DMS53 (cell line): ENCODE measurements at places on chromosomes 11 and 22.

DNA sequence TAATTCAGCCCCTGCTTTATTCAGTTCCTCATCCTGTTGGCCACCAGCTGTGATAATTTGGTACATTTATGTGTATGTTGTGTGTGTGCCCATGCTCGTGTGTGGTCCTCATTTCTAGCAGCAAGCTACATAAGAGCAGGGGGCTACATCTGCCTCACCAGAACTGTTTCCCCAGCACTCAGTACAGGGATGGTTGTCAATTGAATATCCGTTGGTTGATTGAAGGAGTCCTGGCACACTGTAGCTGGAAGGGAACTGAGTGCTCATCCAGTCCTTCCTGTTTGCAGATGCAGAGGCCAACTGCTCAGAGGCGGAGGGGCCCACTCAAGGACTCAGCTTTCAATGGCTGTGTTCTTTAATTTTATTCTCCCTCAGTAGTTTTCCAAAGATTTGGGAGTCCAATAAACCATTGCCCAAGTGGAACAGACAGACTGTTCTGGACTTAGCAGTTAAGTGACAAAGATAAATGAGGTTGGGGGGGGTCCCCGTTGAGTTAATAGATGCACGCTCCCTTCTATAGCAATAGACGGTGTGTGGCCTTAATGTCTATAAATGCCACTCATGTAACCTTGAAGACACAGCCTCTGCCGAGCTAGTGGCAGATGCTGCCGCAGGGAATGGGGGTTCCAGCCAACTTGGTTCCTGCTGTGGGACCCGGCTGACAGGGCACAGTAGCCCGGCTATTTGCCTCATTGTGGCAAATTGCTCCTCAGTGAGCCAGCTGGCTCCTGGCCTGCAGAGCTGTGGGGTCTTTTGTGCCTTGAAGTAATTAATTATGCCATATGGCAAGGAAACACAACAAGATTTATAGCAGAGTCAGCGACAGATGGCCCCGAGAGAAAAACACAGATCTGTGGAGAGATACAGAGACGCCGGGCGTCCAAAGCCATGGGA, 71.4 kb upstream of the GRK3 start:
- DNase-seq, result no peak

DNA sequence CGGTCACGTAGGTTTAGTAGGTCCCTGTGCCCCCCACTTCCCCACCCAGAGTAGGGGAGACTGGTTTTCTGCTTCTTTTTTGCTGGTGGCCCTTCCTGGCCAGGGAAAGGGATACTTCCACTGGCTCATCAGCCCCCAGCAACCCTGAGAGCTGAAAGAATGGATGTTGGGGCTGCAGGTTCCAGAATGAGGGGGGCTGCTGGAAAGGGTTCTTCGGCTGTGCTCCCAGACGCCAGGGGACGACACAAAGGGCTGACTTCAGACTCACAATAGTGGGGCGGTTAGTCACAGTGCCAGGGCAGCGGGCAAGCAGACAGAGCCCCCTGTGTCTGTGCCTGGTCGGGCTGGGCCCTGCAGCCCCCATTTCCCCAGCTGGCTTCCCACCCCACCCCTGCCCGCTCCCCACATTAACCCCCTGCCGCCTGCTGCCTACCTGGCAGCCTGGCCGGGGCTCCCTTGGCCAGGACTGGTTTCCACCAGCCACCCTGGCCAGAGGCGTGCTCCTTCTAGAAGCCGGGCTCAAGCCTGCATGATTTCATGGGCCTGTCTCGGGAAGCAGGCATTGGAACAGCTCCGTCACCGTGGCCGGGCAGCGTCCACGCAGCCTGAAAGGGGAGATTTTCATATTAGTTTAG, 79.1 kb upstream of the WNT7B start:
- no peak for DNase-seq

GRCh38 chr22:34038801-34039555, 118.7 kb upstream of the LARGE1 start:
- DNase-seq, result no peak

- DNase-seq, result no peak
Observed at GRCh38 chr11:45185228-45185729, 38.8 kb downstream of the PRDM11 start.

DNA sequence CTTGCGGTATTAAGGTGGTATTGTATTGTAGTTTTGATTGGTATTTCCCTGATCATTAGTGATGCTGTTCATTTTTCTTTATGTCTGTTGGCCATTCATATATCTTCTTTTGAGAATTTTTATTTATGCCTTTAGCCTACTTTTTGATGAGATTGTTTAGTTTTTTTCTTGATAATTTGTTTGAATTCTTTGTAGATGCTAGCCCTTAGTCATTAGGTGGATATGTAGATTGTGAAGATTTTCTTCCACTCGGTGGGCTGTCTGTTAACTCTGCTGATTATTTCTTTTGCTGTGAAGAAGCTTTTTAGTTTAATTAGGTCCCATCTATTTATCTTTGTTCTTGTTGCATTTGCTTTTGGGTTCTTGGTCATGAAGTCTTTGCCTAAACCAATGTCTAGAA, 115.4 kb downstream of the VPREB1 start:
- DNase-seq, result no peak

GRCh38 chr11:40732132-40732531, 727.3 kb downstream of the LRRC4C start:
- no peak for DNase-seq

- DNase-seq, result peak; percentile 0
Observed at GRCh38 chr22:27317096-27317495, 484.5 kb downstream of the MN1 start.

DNA sequence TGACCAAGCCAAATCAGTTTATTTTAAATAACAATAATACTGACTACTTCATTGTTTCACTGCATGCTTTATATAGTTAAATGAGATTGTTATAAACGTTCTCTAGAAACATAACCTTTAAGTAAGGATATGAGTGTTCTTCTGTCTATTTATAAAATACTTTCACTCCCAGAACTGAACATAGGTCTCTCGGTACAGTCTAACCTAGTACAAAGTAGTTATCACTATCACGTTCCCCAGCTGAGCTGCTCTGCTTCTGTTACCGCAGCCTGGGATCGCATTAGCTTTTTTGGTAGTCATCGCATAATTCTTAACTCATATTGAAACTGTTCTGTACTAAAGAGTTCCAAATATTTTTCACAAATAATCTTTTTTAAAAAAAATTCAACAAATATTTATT, 143.6 kb downstream of the WNT11 start:
- DNase-seq, result no peak

DNA sequence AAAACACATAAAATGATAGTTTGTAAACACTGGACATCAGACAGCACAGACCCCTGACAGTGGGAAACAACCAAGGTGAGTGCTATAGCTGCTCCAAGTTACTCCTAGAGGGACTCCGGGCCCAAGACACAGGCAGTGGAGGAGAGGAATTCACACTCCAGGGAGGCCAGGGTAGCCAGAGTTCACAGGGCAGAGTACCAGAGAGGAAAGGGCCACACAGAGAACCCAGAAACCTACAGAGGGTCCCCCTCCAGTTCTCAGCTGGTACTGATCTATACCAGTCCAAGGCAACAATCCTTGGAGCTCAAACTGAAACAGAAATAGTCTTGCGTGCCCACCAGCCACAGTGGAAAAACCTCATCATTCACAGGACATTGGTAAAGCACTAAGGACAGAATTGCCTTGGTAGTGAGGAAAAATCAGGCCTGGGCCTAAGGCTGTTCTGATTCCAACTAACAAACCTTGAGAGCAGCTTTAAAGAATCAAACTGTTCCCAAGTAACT, 7.6 kb downstream of the VPS37C start:
- no peak for DNase-seq

DNA sequence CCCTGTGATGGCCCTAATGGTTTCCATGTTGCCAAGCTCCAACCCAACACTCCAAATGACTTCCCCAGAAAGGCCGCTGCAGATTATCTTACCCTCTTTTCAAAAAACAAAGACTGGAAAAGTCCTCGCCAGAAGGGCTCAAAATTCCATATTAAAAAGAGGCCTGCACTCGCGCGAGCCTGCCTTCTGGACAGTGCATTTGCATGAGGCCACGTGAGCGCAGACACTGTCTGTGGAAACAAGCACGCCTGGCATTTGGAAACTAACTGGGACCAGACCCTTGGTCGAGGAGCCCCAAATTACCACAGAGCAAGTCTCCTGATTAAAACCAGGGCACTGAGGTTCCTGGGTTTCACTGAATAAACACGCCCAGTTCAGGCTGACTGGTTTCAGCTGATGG, 42.9 kb downstream of the ABTB2 start:
- no peak for DNase-seq

- no peak for DNase-seq
Observed at GRCh38 chr11:43242401-43242800, 69.4 kb upstream of the API5 start.

DNA sequence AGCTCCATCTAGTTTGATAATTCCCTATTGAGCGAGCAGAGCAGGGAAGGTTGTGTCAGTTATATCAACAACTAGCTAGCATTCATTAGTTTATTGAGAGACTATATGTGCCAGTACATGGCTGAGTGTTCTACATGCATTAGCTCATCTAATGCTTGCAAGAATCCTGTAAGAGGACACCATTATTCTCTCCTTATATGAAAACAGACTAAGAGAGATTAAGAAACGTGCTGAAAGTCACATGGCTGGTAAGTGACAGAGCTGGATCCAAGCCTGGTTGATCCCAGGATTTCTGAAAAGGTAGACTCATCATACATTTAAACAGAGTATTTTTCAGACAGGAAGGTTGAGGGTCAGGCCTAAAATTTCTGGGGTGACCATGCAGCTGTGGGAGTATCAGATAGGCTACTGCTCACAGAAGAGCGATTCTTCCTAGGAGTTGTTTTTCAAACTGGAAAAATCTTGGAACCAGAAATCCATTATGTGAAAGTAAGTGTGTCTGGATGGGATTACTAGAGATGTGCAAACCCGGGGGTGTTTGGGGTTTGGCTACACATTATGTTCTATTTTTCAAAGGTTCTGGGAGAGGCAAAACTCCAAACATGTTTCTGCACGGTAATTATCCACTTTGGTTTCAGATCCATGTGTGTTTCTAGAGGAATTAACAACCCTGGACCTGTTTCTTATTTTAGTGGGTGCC, 213.3 kb downstream of the FAM76B start:
- DNase-seq, result no peak

DNA sequence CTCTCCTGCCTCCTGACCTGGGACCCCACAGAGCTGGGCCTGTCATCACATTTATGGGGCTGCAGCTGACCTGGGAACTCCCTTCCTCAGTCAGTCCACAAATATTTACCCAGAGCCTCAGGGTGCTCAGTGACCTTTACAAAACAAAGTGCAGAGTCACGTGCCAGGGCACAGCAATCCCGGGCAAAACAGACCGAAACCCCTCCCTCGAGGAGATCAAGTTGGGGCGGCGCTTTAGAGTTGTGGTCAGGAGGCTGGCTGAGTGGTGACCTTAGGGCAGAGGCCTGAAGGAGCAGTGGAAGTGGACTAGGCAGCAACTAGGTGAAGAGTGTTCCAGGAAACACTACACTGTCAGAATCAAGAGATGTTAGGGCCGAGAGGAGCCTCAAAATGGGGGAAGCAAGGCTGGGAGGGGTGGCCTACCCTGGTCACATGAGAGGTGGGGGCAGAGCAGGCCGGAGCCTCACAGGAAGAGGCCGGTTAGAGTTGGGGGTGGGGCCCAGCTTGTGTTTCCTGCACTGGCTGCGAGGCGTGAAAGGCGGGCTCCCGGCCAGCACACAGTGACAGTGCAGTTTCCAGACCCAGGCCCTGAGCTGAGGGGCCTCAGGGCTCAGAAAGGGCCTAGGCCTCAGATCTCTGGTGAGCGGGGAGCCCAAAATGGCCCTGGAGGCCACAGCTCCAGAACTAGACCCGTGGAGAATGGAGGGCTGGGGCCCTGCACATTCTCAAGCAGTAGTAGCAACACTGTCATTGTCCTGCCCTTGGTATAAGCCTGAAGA, 3.7 kb upstream of the NEAT1 start:
- DNase-seq, result peak; percentile 99

- DNase-seq, result no peak
Observed at GRCh38 chr11:35624781-35625180, 6.5 kb downstream of the FJX1 start.

GRCh38 chr11:124875943-124876817, 10.9 kb downstream of the ROBO3 start:
- peak; percentile 92 for DNase-seq

DNA sequence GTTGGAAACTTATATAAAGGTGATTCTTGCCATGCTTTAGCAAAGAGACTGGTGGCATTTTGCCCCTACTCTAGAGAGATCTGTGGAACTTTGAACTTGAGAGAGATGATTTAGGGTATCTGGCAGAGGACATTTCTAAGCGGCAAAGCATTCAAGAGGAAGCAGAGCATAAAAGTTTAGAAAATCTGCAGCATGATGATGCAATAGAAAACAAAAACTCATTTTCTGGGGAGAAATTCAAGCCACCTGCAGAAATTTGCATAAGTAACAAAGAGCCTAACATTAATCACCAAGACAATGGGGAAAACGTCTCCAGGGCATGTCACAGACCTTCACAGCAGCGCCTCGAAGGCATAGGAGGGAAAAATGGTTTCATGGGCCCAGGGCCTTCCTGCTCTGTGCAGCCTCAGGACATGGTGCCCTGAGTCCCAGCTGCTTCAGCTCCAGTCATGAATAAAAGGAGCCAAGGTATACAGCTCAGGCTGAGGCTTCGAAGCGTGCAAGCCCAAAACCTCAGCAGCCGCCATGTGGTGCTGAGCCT, 83.4 kb downstream of the MRTFA start:
- no peak for DNase-seq

- no peak for DNase-seq
Observed at GRCh38 chr11:72157131-72157530, 21.6 kb downstream of the FOLR3 start.

DNA sequence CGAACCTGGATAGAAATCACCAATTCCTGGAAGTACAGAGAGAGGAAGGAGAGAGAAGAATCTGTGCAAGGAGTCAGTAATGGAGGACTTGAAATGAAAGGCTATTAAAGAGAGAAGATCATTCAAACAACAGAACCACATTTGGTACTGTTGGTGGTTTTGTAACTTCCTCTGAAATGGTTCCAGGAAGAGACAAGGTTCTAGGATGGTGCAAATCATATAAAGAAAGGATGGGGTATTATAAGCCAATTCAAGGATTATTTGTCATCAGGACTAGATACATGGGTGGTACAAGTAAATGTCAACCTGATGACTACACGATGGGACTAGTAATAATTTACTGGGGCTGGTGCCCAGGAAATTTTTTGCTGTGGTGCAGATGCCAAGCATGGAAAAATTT, 28.9 kb upstream of the TMA7B start:
- no peak for DNase-seq

- peak; percentile 20 for DNase-seq
Observed at GRCh38 chr11:114942207-114942606, 263.9 kb downstream of the NXPE2 start.

GRCh38 chr22:42635531-42635930, 4.9 kb downstream of the ATP5MGL start:
- DNase-seq, result no peak
